ENCODE measurements at places on chromosomes 5 and 9.

GRCh38 chr5:91478096-91478495, 95.0 kb upstream of the ARRDC3 start:
- DNase-seq, result no peak

DNA sequence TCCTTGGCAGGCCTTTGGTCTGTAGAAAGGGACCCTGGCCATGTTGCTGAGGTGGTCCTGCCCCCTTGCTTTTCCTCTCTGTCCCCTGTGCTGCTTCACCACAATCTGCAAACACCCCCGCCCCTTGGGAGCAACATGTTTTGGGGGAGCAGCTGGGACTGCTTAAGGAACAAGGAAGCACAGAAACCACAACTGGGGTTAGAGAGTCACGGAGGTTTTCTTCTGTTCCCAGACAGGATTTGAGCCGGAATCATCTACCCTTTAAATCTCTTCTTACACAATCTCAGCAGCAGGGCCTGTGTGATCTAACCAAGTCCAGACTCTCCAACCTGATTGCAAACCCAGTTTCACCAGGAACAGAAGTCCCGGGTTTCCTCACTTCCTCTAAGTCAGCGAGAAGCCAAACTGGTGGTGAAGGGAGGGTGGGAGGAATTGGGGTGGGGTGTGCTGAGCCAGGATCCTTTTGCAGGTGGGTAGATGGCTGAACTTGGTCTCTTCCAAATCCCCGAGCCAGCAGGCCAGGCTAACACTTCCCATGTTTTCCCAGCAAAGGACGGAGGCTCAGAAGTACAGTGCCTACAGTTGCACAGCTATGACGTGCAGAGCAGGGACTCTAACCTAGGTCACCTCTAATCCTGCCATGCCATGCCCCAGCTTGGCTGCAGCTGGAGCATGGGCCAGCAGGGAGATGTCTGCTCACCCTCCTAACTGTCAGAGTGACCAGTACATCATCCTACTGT, 25.0 kb downstream of the SH3PXD2B start:
- no peak for DNase-seq

- DNase-seq, result no peak
These were observed 4.6 kb downstream of the DBH start for GRCh38 chr9:133640580-133641395.

GRCh38 chr5:17219006-17219422, 1.6 kb downstream of the BASP1 start:
- no peak for DNase-seq

DNA sequence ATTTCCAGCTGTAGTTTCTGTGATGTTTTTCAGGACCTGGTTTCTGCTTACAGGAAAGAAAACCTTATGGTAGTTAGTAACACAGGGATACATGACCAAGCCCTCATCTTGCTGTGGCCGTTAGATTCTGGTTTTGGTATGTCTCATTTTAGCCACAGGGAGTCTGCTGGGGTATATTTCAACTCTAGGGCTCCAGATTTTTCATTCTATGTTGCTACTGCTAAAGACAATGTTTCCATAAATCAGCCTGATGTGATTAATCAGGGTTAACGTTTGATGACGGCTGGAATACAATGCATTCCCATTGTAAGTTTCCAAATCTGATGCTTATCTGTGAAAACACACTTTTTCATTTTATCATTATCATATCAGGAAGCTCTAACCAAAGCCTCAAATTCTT, 48.2 kb downstream of the P4HA2 start:
- DNase-seq, result no peak

DNA sequence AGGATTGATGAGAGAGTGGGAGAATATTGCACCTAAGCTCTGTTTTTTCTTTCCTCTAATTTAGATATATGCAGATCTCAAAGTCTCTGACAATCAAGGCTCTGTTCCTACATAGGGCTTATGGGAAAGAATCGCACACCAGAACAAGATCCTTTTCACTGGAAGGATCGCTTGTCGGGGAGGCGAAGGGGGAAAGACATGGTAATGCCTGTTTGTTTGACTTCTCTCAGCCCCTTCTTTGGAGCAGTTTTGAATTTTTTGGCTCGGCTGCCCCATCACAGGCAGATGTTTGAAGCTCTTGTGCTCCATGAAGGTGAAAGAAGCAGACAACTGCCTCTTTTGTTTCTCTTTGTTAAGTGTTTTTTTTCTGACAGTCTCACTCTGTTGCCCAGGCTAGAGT, 599.9 kb upstream of the ZNF608 start:
- DNase-seq, result no peak

DNA sequence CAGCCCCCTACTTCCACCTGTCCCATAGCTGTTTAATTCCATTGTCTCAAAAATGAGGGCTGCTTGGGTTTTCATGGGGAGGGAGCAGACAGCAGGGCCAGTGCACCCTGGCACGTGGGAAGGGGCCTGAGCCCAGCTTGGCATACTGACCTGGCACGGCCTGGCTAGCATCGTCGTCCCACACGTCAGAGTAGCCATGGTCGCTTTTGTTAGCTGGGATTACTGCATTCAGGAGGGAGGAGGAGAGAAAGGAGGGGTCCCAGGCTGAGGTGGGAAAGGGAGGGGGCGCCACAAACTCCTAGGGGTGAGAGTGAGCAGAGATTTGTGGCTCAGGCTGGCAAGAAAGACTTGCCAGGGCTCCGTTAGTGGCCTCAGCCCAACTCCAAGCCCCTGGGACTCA, 21.1 kb upstream of the CYSTM1 start:
- no peak for DNase-seq

DNA sequence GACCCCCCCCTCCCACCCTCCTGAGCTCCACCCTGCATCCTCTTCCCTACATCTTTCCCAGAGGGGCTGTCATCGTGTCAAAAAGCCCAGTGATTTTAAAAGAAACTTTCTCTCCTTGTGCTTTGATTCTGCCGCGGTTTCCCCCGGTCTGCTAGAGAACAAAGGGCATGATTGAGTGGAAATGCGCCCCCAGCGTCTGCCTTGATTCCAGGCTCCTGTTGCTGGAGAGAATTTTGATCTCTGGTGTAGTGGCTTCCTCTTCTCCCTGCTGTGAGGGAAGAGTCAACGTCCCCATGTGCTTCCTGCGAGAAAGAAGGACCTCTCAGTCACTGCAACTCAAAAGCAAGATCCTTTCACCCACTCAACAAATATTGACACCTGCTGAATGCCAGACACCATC, 61.9 kb upstream of the RAPGEF1 start:
- no peak for DNase-seq

DNA sequence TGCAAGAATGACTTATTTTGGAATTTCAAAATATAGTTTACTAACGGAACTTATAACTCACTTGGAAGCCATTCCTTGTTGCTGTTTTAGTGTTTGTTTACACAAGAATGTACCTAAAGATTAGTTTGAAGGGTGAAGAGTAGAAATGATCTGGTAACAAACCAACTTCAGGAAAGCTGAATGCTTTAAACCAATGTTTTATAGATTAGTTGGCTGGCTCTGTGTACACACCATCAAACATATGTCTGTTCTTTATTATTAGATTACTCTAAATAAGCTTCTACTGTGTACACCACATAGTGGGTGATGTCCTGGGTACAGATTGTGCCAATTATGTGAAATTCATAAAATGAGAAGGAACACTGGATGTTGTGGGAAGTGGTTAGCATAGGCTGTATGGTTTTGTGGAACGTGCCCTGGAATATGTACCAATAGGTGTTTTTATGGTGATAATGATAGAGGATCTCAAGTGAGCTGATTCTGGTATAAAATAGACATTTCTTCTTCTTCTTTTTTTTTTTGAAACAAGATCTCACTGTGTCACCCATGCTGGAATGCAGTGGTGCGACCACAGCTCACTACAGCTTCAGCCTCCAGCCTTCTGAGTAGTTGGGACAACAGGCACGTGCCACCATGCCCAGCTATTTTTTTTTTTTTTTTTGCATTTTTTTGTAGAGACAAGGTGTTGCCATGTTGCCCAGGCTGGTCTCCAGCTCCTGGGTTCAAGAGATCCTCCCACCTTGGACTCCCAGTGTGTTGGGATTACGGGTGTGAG, 109.3 kb upstream of the DHFR start:
- DNase-seq, result no peak

DNA sequence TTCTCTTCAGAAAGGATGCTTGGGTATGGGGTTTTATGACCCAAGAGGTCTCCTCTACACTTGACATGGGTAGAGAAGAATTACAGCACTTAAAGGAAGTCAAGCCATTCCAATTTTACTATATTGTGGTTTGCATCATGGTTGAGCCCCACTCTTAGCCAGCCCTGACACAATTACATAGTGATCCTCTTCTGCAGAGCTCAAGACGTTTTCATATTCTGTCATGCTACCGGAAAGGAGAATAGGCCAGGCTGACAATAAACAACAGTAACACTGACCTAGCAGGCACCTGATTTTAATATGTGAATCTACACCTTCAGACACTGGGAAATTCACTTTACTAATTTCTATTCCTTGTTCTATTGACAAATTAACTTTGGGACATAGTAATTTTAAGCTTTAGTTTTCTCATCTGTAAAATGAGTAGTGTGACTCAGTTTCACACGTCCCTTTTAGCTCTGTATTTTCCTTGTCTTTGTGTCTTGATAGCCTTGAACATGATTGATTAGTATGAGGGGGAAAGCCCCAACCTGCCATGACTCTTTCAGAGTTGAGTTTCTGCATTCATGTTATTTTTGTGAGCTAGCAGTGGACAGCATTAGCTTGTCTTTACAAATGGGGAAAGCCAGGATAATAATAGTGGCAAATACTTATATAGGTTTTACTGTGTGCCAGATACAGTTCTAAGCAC, 83.8 kb downstream of the SV2C start:
- no peak for DNase-seq

DNA sequence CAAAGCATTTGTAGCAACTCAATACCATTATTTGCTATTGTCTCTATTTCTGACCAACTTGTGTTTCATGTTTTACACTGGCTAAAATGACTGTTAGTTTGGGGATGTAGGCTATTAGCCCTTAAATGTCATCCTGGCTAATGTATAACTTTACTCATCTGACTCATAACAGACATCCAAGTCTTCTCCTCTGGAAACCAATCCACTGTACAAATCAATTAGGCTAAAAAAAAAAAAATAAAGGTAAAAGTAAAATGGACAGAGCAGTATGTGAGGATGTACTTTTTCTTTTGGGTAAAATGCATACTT, 20.6 kb downstream of the MEGF9 start:
- DNase-seq, result no peak

GRCh38 chr5:7849681-7850394, 1.1 kb downstream of the CFAP90 start:
- DNase-seq, result no peak

DNA sequence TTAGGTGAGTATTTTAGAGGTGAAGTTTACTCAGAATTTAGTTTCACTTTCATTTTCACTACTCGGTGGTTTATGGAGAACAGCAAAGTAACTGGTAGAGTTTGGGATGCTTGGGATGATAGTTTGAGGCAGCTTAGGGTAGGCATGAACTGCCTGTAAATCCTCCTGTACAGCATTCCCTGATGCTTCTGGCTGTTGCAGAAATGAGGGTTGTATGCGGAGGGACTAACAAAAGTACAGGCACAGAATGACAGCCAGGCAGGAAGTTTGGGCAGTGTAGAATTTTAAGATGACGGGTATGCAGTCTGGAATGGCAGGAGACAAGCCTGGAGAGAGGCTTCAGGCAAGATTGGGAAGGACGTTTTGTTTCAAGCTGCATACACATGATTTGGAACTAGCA, 48.0 kb upstream of the FAM120AOS start:
- DNase-seq, result no peak

DNA sequence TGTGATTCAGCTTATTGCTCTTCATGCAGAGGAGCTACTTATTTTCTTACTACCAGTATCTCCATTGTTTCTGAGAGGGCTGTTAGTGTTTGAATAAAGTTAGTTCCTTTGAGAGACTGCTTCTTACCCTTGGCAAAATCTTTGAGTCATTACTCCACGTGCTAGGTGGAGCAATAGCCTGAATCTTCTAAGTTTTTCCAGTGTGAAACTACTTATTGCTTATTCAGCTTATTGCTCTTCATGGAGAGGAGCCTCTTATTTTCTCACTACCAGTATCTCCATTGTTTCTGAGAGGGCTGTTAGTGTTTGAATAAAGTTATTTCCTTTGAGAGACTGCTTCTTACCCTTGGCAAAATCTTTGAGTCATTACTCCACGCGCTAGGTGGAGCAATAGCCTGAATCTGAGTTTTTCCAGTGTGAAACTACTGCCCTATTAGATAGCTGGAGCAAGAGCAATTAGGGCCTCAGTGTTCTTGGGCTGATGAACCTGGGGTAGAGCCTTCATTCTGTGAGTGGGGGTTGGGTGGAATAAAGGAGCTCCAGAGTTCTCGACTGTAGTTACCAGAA, 41.9 kb downstream of the GPBP1 start:
- DNase-seq, result no peak

DNA sequence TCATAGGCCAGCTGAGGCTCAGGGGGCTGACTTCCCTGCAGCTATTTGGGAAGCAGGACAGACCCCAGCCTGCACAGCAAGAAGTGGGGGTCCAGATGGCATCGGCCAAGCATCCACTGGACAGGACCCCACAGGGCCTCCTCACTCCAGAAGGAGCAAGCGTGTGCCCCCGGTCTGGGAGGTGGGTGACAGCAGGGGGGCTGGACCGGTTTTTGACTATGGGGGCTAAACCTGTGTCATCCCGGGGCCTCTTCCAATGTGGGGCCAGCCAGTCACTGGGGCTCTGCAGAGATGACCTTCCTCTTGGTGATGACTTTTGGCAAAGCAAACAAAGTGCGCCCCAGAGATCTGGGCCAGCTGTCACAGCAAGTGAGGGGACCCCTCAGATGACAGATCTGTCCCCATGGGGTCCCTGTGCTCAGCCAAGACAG, 163.9 kb downstream of the OLFM1 start:
- DNase-seq, result no peak

Measured in cerebellar nuclear complex (tissue), 1 donor.